ENCODE measurements at places on chromosomes 11 and 22. TPM values are rescaled to one million over a fixed set of nuclear protein-coding genes. Genes with fewer than 3 reads are reported as not detected.

Gene SYT12
- polyA plus RNA-seq: 0.18 TPM

Gene FXYD2
- polyA plus RNA-seq: 2.1 TPM

Gene TMEM45B
- polyA plus RNA-seq: not detected

Gene VSIG2
- 0.43 TPM for polyA plus RNA-seq

Gene OR11H1
- polyA plus RNA-seq: not detected

Gene ROM1
- polyA plus RNA-seq: 7.9 TPM

Gene SAA1
- polyA plus RNA-seq: 106 TPM

Gene PTGDR2
- polyA plus RNA-seq: 0.14 TPM

Gene STIM1
- polyA plus RNA-seq: 10.8 TPM

Gene FAM181B
- 2.4 TPM for polyA plus RNA-seq

Gene ARHGAP8
- 0.02 TPM for polyA plus RNA-seq

Gene SART1
- 41.3 TPM for polyA plus RNA-seq

Gene TSKU
- polyA plus RNA-seq: 14.1 TPM

Gene MUC5AC
- polyA plus RNA-seq: not detected

Gene SORL1
- polyA plus RNA-seq: 0.57 TPM

Gene KCNJ1
- 0.09 TPM for polyA plus RNA-seq

Gene OTOG
- polyA plus RNA-seq: not detected

Gene OR51I1
- not detected for polyA plus RNA-seq

Gene ROBO4
- 16.8 TPM for polyA plus RNA-seq

Gene MFRP
- 0.02 TPM for polyA plus RNA-seq

Gene CREB3L1
- 15.2 TPM for polyA plus RNA-seq

Gene FDX1
- 18.7 TPM for polyA plus RNA-seq

Gene DSCAML1
- 0.70 TPM for polyA plus RNA-seq

Gene TPBGL
- 0.05 TPM for polyA plus RNA-seq

Gene SCUBE2
- 0.18 TPM for polyA plus RNA-seq

Gene SMTNL1
- polyA plus RNA-seq: not detected

Gene KRTAP5-7
- polyA plus RNA-seq: not detected

Gene CCDC87
- polyA plus RNA-seq: 0.43 TPM

Gene ARHGAP32
- polyA plus RNA-seq: 3.5 TPM

Gene MRGPRE
- 0.11 TPM for polyA plus RNA-seq

Gene TTC36
- 0.61 TPM for polyA plus RNA-seq

Gene CCDC116
- 0.29 TPM for polyA plus RNA-seq

Gene MGAT3
- polyA plus RNA-seq: 8.7 TPM

Gene MRTFA
- 22.2 TPM for polyA plus RNA-seq

Gene CATSPER1
- polyA plus RNA-seq: not detected

Gene ATXN10
- polyA plus RNA-seq: 96.6 TPM
